Gastroesophageal sphincter (tissue), 4 donors: ENCODE measurements at places on chromosomes 2 and 18.
A peak's percentile ranks its signal among the peaks of the same experiment; 100 is the strongest.

GRCh38 chr18:12990641-12990966 is 558 bp upstream of the CEP192 start:
- peaks cover 29% of the 10 kb centered on the region for H3K4me1 ChIP-seq
- H3K27ac ChIP-seq = no peak overlapping the region
- H3K36me3 ChIP-seq = no peaks in the 10 kb centered on the region

GRCh38 chr18:50830544-50830943 is 10.7 kb upstream of the MRO start:
- no peak overlapping the region for H3K27ac ChIP-seq
- no peaks in the 10 kb centered on the region for H3K27me3 ChIP-seq
- H3K4me3 ChIP-seq = no peak overlapping the region

GRCh38 chr2:152864601-152865149 is 146.3 kb downstream of the ARL6IP6 start:
- H3K27me3 ChIP-seq = no peaks in the 10 kb centered on the region
- no peaks in the 10 kb centered on the region for H3K4me1 ChIP-seq
- H3K36me3 ChIP-seq = no peaks in the 10 kb centered on the region
- ATAC-seq = no peak

DNA sequence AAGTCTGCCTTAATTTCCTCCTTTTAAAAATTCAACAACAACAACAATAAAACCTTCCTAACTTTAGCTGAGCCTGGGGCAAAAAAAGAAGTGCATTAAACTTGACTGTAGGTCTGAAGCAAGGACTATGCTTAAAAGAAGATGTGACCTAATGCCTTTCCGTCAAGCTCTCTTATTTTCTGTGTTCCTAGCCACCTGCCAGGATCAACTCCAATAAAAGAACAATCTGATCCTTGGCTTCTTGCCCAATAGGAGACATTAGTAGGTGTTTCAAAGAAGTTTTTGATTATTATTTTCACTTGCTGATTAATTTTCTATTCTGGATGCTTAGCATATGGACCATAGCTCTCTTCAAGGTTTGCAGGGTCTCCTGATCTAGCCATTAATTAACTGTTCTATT is 237.5 kb downstream of the STK39 start:
- no peak overlapping the region for H3K27ac ChIP-seq
- peaks cover 46% of the 10 kb centered on the region for H3K36me3 ChIP-seq
- H3K4me1 ChIP-seq = no peaks in the 10 kb centered on the region
- ATAC-seq = no peak
- no peak overlapping the region for H3K4me3 ChIP-seq

DNA sequence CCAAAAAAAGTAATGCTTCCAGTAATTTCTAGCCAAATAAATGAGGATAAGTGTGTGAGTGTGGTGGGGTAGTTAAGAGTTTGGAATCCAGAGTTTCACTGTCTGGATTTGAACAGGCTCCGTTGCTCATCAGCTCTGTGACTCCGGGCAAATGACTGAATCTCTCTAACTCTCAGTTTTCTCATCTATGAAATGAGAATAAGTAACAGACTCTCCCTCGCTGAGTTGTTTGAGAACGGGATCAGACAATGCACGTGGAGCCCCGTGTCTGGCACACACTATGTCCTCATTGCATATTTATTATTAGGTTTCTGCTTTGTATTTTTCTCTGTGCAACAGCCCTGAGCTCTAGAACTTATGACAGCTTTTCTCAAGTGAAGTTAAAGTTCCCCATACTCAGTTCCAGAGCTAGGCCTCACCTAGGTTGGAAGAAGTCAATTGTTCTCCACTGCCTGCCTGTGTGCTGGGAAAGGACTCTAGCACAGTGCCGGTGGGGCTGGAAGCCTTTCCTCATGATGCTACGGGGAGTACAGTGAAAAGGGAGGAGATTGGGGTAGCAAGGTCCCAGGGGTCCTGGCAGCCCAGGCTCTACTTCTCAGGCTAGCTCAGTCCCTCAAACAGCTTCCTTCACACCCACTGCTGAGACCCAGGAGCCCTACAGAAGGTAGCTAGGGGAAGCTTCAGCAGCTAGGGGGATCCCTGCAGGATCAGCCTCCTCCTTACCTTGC is 1.7 kb upstream of the ICOS start:
- H3K36me3 ChIP-seq = no peaks in the 10 kb centered on the region
- no peak for ATAC-seq
- no peaks in the 10 kb centered on the region for H3K4me1 ChIP-seq

GRCh38 chr2:117835990-117836760 is 21.7 kb downstream of the DDX18 start:
- ATAC-seq = peak; percentile 95
- H3K4me3 ChIP-seq = peak overlapping the region; percentile 38
- H3K27ac ChIP-seq = peak overlapping the region; percentile 76
- H3K36me3 ChIP-seq = no peaks in the 10 kb centered on the region

GRCh38 chr2:2482851-2483250 is 151.8 kb upstream of the MYT1L start:
- H3K36me3 ChIP-seq = no peaks in the 10 kb centered on the region
- H3K27me3 ChIP-seq = no peaks in the 10 kb centered on the region
- no peak for ATAC-seq

DNA sequence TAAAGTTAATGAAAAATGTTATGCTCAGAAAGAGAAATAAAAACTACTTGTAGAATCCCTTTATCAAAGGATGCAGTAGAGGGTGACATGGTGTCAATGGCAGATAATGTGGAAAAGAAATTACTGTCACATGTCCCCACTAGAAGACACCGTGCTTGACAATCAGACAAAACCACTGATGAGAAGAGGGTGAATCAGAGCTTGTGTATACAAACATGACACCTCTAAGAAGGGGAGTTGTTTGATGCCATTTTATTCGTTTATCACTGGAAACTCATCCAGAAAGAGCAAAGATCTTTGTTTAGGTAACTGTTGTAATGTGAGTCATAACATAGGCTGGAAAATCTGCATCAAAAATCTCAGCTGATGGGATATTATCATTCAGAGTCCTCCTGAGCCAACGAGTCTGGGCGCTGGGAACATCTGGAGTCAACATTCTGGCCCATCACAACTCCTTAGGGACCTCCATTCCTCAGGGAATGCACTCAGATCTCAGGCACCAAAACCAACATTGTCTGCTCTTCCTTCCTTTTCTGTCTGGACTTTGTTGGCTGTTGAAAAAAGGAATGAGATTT is 49.5 kb upstream of the RAB12 start:
- no peak overlapping the region for H3K4me3 ChIP-seq
- no peaks in the 10 kb centered on the region for H3K36me3 ChIP-seq
- H3K27me3 ChIP-seq = no peaks in the 10 kb centered on the region
- H3K27ac ChIP-seq = no peak overlapping the region
- H3K4me1 ChIP-seq = no peaks in the 10 kb centered on the region

DNA sequence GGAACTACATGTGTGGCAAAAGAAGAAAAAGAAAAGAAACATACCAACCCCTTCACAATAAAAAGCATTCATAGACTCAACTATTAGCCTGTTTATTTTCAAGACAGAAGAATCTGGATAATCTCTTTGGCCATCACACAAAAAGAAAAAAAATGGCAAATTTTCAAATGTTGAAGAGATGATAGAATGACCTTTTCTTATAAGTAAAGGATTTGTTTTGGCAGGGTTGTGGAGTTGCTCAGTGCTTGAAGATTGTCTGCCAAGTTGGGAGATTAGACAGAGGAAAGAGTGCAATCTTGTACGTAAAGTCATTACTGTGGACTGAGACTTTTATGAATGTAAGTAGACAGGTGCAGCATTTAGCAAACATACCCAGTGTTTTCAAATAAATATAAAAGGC is 18.5 kb upstream of the FAM171B start:
- H3K27ac ChIP-seq = no peak overlapping the region
- no peak overlapping the region for H3K4me3 ChIP-seq
- peaks cover 87% of the 10 kb centered on the region for H3K36me3 ChIP-seq
- no peaks in the 10 kb centered on the region for H3K4me1 ChIP-seq

GRCh38 chr2:186962085-186962747 is 113.2 kb upstream of the ZSWIM2 start:
- no peak overlapping the region for H3K4me3 ChIP-seq
- H3K27me3 ChIP-seq = no peaks in the 10 kb centered on the region
- no peak for ATAC-seq
- no peaks in the 10 kb centered on the region for H3K36me3 ChIP-seq

- H3K27ac ChIP-seq = no peak overlapping the region
- H3K4me1 ChIP-seq = no peaks in the 10 kb centered on the region
- no peak for ATAC-seq
- H3K36me3 ChIP-seq = no peaks in the 10 kb centered on the region
Observed at GRCh38 chr18:75137346-75137877, 71.5 kb downstream of the PTGR3 start.
